ENCODE measurements at places on chromosomes 2 and 18.

GRCh38 chr2:120421126-120421829 lies 75.3 kb downstream of the INHBB start:
- no peak for DNase-seq

GRCh38 chr2:18009891-18010290 lies 131.4 kb downstream of the KCNS3 start:
- no peak for DNase-seq

DNA sequence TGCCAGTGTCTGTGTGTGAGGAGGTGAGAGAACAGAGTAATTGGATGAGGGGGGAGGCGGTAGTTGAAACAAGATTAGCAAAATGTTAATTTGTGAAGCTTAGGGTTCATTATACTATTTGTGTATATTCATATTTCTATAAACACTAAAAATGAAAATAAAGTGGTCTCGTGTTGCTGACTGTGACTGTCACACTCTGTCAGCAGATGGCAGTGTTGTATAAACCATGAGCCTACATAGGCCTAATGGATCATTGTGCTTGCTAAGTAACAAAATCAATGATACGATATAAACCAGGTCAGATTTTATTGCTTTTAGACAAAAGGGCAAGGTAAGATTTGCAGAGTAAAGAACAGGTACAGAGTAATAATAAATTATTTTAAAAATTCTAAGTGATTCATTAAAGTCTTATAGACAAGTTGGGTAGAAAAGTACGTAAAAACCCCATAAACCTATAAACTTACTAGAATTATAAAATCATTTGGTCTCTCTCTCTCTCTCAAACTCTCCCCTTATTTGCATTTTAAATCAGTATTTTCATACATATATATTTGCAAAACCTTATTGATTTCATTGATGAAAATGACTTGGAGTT lies 182.7 kb downstream of the RPIA start:
- DNase-seq, result peak; percentile 70

- no peak for DNase-seq
Measured at GRCh38 chr2:176789751-176790150, 422.8 kb upstream of the HNRNPA3 start.

GRCh38 chr18:28176698-28176947 lies 307 bp downstream of the CDH2 start:
- DNase-seq, result no peak

GRCh38 chr2:19911808-19912509 lies 10.2 kb upstream of the TTC32 start:
- no peak for DNase-seq

DNA sequence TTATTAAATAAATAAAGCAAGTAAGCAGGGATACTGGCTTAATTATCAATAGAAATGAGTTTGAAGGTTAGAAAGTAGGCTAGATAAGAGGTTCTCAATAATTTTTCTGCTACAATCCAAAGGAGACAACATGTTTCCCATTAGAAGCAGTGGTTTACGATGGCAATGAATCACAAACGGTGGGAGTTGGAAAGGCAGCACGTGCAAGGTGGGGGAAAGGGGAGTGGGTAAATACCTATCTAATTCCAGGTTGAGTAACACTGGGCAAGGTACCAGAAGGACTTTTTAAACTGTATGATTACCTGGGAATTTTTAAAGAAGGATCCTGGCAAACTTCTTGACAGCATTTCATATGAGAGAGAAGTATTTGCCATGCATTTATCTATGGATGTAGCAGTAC lies 289.9 kb downstream of the NBAS start:
- no peak for DNase-seq

GRCh38 chr18:39966275-39966674 lies 1988.8 kb upstream of the PIK3C3 start:
- no peak for DNase-seq

DNA sequence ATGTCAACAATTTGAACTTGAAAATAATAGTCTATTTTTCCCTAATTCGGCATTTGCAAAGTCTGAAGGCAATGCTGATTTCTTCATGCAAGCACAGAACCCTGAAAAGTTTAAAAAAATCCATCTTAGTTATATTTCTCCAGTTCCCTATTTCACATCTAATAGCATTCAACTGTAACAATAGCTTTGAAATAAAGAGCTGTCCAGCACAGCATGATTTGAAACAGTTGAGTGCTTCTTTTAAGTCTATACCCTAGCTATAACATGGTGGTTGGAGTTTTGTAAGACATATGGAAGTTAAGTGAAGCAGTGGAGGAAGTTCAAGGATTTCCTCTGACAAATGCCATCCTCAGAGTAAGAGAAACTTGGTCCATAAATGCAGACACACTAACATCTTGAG lies 691.9 kb downstream of the ERBB4 start:
- DNase-seq, result no peak

- no peak for DNase-seq
Measured at GRCh38 chr2:233015019-233015645, 2.1 kb upstream of the NGEF start.

- no peak for DNase-seq
Measured at GRCh38 chr18:2444201-2444875, 127.0 kb downstream of the METTL4 start.

DNA sequence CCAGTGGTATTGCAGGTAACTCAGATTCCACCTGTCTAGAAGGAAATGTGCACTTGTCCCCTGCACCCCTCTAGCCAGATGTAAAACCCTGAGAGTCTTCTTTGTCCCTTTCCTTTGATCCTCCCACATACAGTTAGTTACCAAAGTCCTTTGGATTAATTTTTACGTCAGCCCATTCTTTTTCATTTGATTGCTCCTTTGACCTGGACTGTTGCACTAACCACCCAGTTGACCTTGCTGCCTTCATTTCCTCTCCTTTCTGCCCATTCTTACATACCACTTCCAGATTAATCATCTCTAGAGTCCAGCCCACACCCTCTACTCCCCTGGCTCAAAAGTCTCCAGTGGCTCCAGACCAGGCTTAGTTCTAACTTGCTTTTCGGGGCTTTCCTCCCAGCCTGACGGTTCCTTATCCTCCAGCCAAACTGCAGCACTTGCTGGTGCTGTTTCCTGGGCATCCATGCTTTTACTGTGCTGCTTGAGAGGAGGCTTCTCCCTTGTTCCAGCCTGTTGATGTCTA lies 99.3 kb downstream of the SPTBN1 start:
- no peak for DNase-seq

DNA sequence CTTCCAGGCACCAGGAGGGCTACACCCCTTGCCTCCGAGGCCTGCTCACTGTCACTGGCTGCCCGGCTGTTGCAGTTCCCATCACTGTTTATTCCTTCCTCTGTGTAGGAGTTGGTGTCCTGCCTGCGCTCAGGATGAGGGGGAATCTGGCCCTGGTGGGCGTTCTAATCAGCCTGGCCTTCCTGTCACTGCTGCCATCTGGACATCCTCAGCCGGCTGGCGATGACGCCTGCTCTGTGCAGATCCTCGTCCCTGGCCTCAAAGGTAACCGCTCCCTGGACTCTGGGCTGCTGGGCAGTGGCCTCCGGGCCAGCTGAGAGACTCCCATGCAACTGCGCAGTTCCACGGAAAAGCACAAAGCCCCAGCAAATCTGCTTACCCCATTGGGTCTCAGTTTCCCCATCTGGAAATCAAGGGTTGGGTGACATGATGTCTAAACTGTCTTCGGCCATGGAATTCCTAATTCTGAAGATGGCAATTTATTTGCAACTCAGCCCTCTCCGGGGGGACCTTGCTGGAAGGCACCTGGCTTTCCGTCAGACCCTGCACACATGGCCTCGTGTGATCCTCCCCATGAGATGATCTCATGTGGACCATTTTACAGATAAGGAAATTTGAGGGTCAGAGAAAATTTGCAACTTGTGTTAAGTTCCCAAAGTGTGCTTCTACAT lies 9.4 kb downstream of the COLEC11 start:
- no peak for DNase-seq

- no peak for DNase-seq
Measured at GRCh38 chr2:34288016-34288415, 688.9 kb upstream of the FAM98A start.

DNA sequence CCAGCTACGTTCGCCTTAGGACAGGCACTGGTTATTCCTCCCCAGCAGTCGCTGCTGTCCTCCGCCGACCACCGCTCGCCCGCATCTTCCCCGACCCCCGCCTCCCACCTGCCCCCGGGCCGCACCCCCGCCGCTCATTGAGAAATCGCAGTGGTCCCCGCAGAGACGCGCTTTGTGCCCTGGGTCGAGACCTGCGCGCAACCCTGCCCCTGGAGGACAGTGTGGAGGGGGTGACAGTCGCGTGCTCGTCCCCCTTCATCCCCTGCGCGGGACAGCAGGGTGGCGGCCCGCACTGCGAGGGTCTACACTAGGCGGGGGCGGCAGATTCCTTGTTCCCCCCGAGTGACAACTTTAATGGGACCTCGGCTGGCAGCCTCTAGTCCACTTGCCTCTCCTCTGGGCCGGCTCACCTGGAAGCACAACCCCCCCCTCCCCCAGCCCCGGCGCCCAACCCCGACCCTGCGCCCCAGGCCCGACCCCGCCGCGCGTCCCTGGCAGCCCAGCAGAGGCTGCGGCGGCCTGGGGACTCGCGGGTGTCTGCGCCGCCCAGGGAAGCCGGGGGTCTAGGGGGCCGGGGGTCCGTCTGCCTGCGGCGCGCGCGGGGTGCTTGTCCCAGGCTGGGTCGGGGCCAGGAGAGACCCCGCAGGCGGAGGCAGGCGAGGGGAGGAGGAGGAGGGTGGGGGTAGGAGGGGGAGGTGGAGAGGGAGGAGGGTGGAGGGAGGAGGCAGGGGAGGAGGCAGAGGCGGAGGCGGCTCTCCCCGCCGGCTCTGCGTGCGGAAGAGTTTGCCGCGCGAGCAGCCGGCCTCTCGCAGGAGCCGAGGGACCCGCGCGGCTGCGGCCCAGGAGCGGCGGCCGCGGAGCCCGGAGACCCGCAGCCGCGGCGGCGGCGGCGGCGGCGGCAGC lies at the start of gene NPAS2:
NPAS2 (plus strand) TSS at position 770 of the 903 bp plus-strand sequence. CDS start 84,616 bp downstream, outside the sequence.
- peak; percentile 42 for DNase-seq

DNA sequence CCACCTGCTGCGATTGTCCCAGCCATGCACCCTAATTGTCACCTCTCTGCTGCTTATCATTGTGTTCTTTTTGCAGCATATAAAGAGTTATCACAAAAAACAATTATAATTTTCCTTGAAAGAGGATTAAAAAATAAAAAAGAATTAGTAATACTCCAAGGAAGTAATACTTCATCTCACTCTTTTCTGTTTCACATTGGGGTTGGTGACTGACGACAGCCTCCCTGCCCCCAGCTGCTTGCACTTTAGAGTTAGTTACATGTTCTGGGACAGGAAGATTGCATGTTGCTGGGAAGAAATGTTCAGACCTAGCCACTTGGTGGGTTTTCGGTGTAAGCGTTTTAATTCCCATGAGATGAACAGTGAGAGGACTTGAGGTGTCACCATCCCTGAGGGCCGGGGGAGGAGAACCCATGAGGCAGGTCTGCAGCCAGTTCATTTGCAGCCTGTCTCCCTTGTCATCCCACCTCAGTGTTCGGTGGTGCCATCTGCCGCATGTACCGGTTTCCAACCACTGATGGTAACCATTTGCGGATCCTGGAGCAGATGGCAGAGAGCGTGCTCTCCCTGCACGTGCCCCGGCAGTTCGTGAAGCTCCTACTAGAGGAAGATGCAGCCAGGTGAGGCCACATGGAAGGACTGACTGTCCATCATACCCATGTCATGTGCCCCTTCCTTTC lies 69.1 kb downstream of the COA5 start:
- DNase-seq, result no peak

DNA sequence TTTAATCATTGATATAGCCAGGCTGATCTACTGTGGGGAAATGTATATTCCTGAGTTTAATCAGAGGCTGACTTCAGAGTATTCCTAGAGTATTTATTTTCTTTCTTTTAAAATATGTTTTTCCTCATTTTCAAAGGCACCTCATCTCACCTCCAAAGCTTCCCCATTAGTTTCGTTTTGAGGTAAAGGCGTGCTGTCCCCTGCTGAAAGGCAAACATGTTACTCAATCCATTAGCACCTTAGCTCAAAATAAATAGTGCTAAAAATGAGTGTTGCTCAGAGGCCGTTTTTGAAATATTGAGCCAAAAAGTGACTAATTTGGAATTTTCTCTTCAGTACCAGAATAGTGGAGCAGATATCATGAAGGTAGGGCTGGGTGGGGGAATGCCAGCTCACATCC lies 386.2 kb downstream of the SOX11 start:
- DNase-seq, result no peak

DNA sequence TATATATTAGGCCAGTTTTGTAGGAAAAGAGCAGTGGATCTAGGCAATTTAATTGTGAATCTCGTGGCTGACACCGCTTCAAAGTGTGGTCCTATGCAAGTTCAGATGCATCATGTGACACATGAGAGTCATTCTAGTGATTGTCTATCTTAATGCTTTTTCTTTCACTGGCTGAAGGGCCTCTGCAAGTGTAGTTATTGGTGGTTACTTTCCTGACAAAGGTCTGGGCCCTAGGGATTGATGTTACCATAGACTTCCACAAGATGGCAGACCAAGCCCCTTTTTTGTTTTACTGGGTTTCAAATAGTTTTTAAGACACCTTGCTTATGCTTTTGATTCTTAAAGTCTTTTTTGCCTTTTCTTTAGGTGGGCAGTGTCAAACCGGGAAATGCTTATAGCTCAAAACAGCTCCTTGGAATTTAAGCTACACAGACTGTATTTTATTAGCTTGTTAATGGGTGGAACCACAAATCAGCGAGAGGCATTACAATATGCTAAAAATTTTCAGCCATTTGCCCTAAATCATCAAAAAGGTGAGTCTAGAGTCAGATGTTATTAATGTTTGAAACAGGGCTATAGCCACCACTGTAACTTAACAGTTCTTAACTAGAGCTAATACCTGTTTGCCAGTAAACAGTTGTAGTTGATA lies 25.9 kb downstream of the CD8A start:
- no peak for DNase-seq

GRCh38 chr2:45839508-45840251 lies 188.2 kb downstream of the PRKCE start:
- peak; percentile 51 for DNase-seq

- no peak for DNase-seq
Measured at GRCh38 chr2:62334440-62335058, 138.6 kb downstream of the B3GNT2 start.

DNA sequence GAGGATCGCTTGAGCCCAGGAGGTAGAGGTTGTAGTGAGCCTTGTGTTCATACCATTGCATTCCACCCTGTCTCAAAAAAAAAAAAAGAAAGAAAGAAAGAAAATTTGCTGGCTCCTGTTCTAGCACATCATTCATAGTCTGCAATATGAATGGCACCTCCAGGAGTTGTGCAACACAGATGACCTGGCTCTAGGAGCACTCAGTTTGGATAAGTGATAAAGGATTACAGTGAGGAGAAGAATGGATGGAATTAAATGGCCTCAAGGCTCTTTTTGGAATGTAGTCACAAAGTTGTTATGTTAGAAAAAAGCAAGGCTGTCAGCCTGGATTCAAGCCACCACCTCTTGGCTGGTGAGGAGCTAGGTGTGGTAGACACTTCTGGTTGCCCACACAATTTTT lies 21.5 kb upstream of the SPRED2 start:
- DNase-seq, result no peak

- no peak for DNase-seq
Measured at GRCh38 chr2:174752403-174753037, 11.8 kb downstream of the CHRNA1 start.

DNA sequence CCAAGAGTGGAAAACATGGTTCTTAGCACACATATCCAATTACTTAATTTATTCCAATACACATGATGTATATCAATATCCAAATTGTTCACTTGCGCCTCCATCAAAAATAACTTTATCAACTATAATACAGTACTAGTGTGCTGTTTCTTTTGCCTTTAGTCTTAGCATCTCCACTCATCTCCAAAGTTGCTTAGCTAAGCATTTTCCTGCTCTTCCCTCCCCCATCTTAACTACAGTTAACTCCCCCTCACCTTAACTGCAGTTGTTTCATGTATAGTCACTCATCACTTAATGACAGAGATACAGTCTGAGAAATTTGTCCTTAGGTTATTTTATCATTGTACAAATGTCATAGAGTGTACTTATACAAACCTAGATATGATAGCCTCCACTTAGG lies 705.2 kb upstream of the LINC00305 start:
- DNase-seq, result no peak
